Stimulated activated CD4-positive, alpha-beta T cell treated with anti-CD3 and anti-CD28 coated beads, Interleukin-1b, Interleukin-23, amount 100 ng/mL, for 1 hour (primary cell): ENCODE measurements at places on chromosomes 5 and 9.
A peak's percentile ranks its signal among the peaks of the same experiment; 100 is the strongest.

GRCh38 chr9:108776920-108777639, 78.7 kb downstream of the ACTL7B start:
- no peak for DNase-seq

GRCh38 chr5:10528056-10528816, 35.6 kb upstream of the ANKRD33B start:
- DNase-seq = no peak

- no peak for DNase-seq
Observed at GRCh38 chr5:66553916-66554575, 42.1 kb upstream of the MAST4 start.

DNA sequence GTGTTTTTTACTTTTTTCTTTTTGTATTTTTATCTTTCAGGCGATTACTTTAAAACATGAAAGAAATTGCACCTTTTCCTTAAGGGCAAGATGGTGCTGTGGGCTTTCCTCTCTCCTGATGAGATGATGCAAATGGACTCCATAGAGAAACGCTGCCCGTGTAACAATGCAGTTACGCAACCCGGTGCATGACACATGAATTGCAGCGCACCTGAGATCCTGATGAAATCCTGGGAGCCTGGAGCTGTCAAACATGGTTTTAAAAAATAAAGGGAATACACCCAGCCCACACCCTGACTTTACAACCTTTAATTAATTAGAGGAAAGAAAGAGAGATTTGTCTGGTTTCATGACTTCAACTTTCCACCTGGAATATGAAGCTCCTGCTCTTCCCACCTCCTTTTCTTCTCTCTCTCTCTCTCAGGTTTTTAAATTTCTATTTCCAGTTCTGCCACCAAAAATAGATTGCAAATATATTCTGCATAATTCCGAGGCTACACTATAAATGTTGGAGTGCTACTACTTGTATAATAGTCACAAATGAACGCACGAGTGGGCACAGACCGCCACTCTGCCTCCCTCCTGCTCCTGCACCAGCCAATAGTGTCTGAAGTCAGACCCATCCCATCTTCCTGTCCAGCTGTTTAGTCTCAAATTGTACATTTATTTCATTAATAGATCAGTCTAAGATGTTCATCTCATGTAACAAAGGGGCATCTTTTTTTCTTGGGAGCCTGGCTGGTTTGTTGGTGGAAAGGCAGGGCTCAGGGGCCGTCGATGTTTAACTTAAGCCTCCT, 179.1 kb downstream of the AUH start:
- no peak for DNase-seq

- DNase-seq = no peak
Observed at GRCh38 chr5:149069711-149070110, 6.8 kb upstream of the SH3TC2 start.

- DNase-seq = no peak
Observed at GRCh38 chr5:116484645-116485044, 90.0 kb downstream of the SEMA6A start.

GRCh38 chr9:129124506-129125069, 13.4 kb downstream of the PTPA start:
- no peak for DNase-seq

DNA sequence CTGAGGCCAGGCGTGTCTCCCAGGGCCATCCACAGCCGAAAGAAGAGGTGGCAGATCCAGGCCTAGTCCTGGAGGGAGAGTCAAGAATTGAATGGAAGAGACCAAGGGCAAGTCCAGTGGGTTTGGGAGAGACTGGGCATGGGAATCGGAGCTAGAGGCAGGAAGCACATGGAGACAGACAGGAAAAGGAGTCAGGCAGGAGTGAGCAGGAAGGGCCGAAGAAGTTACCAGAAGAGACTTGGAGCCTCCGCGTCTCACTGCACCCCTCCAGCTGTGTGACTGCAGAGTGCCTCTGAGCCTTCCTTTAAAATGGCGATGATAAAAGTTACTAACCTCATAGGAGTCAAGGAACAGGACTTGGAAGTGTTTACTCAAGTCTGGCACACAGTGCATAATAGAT, 64.4 kb upstream of the ANGPTL2 start:
- no peak for DNase-seq

- DNase-seq = no peak
Observed at GRCh38 chr5:58294598-58295305, 165.1 kb downstream of the PLK2 start.

DNA sequence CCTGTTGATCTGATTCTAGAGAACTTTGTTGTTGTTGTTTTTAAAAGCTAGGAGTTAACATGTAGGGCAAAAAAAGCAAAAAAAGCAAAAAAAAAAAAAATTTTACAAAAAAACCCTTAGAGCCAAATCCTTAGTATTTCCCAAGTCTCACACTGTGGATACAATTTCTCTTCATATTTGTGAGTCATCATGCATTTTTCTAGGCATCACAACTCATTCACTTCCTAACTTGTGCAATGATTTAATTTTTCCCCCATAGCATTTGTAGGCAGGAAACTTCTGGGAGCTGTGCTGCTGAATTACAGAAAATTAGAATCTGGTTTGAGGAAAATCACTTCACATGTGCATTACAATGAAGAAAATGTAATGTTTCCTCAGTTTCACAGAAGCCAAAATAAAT, 91.9 kb downstream of the MARCHF3 start:
- no peak for DNase-seq

DNA sequence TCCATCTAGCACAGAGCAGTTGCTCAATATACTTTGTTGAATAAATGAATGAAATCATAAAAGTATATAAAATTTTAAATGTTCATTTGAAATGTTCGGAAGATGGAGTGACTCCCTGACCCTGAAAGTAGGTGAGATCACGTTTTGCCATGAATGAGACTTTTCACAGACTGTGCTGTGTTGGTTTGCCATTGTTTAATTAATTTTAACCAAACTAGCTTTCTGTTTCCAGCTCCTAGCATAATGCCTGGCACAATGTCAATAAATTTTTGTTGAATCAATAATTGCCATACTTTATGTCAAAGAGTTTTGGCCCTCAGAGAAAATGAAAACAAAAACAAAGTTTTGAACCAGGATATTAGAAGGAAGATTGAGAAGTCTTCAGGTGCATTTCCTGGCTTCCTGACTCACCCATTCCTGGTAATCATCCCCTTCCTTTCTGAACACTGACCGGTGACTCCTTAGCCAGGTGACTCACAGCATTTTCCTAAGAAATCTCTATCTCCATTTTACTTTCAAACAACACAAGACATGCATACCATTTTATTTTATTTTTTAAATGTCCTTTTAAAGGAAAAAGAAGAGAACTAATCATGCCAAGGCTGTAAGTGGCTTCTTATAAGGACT, 15.1 kb downstream of the SLC28A3 start:
- DNase-seq = no peak

- DNase-seq = no peak
Observed at GRCh38 chr5:141889282-141889871, 11.2 kb upstream of the PCDH1 start.

- no peak for DNase-seq
Observed at GRCh38 chr9:99192786-99193465, 28.8 kb downstream of the ALG2 start.

GRCh38 chr9:123434619-123435240, 78.7 kb downstream of the CRB2 start:
- DNase-seq = no peak

DNA sequence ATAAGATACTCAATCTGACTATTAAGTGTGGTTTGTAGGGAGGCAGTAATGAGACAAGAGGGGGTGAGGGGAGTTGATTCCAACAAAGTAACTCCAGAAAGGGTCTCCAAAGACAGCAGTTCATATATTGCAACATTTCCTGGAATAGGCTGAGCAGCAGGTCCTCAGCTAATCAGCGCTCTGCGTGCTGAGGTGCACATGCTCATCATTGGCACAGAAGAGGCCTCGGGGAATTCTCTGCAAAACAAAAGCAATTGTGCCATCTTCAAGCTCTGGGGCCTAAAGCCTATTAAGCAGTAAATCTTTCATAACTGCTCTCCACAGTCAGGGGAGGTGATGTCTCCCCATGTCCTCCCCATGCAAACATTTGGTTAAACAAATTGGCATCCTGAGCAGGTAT, 357.3 kb downstream of the SPOCK1 start:
- no peak for DNase-seq

GRCh38 chr9:3240656-3241268, 285.0 kb downstream of the RFX3 start:
- DNase-seq = peak; percentile 6

DNA sequence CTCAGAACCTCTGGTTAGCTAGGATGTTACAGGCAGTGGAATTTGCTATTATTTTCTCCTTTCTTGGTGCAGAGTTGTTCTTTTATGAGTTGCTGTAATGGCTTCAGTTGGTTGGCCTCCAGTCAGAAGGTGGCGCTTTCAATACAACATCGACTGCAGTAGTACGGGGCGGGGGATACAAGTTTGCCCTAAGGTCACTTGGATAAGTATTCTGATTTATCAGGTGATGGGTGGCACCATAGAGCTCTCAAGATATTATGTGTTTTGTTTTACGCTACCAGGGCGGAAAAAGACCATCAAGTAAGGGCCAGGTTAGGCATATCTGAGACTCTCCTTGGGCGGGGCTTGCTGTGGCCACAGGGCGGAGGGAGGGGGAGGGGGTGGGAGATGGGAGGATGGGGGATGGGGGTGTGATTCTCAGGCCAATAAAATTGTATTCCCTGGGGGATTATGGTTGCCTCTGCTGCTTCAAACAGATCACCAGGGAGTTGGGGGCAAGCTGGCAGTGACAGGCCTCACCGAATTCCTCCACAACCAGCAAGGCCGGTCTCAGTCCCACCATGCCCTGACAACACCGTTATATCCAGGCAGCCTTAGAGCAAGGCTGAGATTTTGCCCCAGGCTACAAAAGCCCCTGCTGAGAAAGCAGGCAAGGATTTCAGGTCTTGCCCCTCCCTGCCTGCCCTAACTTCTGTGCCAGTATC, 15.9 kb upstream of the RNF38 start:
- no peak for DNase-seq

- DNase-seq = no peak
Observed at GRCh38 chr5:172407822-172408221, 46.5 kb downstream of the SH3PXD2B start.

- DNase-seq = no peak
Observed at GRCh38 chr5:91024727-91025126, 358.4 kb downstream of the ARRDC3 start.

DNA sequence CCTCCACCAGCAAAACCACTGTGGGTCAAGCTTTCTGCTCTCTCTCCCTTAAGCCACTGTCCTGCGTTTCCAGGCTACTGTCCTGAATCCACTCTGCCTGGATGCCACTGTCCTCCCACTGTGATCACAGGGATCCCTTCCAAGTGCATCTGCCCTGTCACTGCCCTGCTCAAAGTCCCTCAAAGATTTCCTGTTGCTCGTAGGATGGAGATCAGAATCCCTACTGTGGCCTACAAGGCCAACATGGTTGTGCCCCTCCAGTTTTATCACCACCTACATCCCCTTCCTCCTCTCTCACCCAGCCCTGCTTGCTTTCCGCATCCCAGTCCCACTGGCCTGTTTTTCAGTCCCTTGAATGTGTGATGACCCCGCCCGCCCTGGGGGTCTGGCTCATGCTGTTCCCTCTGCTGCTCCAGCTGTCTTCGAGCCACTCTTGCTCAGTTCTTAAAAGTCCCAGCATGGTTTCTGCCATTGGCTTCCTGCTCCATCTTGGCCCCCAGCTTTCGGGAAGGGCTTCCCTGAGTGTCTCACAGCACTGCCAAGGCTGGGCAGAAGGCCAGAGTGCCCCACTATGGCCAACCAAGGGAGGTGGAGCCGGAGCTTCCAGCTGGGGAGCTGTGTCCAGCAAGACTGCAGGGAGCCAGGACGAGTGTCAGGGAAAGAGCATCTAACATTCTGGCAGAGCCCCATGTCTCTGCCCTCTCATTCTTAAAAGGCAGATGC, 12.9 kb upstream of the FRRS1L start:
- no peak for DNase-seq

DNA sequence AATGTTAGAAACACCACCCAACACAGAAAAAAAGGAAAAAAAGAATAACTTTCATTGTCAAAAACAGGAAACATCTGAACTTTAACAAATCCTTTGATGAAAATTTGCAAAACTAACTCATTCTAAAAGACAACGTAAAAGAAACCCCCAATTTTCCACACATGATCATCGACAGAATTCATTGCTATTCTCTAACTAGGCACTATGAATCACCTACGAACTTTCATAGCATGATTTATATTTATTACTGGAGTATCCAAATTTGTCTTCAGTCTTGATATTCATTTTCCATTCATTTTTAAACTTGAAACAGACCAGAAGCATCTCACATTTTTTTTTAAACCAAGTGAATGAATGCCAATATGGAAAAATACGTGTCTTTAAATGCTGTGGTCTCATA, 514.6 kb downstream of the TLE4 start:
- no peak for DNase-seq

DNA sequence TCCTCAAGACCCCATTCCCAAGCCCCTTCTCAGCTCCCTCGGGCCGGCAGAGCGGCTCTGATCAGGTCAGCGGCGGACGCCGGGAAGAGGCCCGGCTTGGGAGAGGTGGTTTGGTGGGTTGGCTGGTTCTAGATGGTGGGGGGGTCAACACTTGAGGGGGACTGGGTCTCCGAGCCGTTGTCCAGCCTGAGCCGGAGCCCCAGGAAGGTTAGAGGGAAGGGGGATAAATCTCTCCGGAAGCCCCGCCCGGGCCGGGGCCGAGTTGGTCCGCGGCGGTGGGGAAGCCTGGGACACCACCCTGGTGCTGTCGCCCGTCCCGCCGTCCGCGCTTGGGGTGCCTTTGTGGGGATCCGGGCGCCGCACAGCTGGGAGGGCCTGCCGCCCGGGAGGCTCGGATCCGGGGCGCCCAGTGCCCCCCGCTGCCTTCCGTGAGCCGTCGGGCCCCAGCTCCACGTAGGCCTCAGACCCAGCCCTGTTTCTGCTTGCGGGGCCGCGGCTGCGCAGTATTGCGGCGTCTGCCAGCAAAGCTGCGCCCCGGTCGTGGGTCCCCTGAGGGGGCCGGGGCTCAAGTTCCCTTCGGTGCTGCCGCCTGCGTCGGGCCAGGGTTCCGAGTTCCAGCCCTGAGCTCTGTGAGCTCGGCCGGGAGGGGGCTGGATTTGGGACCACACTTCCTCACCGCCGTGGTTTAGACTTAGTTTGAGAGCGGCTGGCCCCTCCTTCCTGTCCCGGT, 542 bp upstream of the TRIM52 start:
- DNase-seq = peak; percentile 41

DNA sequence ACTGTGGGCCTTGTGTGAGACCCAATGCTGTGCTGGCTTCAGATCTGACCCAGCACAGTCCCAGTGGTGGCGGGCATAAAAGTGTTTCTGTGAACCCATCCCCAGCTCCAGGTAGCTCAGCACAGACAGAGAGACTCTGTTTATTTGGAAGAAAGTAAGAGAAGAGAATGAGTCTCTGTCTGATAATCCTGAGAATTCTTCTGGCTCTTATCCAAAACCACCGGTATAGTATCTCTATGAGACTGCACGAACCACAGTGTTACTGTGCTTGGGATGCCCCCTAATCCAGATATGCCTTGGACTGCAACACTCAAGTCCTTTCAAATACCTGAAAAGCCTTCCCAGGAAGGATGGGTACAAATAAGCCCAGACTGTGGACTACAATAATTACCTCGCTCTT, 1660.8 kb upstream of the ACO1 start:
- no peak for DNase-seq

DNA sequence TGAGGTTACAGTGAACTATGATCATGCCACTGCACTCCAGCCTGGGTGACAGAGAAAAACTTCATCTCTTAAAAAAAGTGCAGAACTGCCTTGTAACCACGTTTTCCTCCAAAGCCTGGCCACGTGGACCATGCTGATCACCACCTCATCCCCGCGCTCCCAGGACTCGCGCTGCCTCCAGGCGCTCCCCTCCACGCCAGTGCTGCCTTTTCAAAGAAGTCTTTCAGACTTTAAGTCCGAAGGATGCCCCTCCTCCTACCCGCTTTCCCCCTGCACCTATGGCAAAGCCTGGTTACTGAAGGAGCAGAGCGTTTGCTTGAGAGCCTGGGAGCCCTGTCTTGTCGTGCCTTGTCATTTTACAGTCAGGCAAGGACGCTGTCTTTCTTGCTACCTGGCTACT, 43.8 kb downstream of the HABP4 start:
- no peak for DNase-seq
